SK-MEL-5 (cell line): ENCODE measurements at places on chromosomes 11 and 22. TPM values are rescaled to one million over a fixed set of nuclear protein-coding genes. Genes with fewer than 3 reads are reported as not detected.

The MGAT3 gene
- total RNA-seq, result 0.90 and 0.98 TPM in 2 replicates

The CASP5 gene
- total RNA-seq, result not detected in 2 replicates

The OR2AT4 gene
- total RNA-seq, result 0.05 TPM in 1 of 2 replicates, not detected in the other

The JAML gene
- not detected in 2 replicates for total RNA-seq

The RFPL1 gene
- not detected in 2 replicates for total RNA-seq

The SLC5A4 gene
- 134 and 146 TPM in 2 replicates for total RNA-seq

The RIC3 gene
- total RNA-seq, result 0.34 and 2.6 TPM in 2 replicates

The FIBIN gene
- total RNA-seq, result not detected in 2 replicates

The ZNF202 gene
- total RNA-seq, result 5.8 and 7.6 TPM in 2 replicates

The ZNF215 gene
- total RNA-seq, result 5.5 and 6.1 TPM in 2 replicates
